ENCODE measurements at places on chromosomes 5 and 9.

- DNase-seq = no peak
Observed at GRCh38 chr9:127091526-127091925, 30.9 kb downstream of the ANGPTL2 start.

GRCh38 chr5:59893429-59894227, at the start of gene PDE4D:
Gene PDE4D (minus strand): TSS chr5:59893726.
- peak; percentile 56 for DNase-seq

DNA sequence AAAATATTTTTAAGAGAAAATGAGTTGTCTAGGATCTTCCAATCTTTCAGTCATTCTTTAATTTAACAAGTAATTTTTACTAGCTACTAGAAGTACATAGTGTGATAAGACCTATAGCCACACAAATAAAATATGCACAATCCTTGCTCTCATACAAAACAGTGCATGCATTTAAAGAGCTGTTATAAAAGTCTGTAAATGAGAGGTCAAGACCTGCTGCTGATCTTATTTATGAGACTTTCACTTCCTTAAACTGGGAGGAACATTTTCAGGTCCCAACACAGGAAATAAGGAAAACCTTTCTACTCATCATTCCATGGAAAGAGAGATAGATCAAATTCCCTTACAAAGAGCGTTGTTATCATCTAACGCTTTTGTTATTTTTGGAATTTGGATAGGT, 54.2 kb upstream of the PAM start:
- no peak for DNase-seq

DNA sequence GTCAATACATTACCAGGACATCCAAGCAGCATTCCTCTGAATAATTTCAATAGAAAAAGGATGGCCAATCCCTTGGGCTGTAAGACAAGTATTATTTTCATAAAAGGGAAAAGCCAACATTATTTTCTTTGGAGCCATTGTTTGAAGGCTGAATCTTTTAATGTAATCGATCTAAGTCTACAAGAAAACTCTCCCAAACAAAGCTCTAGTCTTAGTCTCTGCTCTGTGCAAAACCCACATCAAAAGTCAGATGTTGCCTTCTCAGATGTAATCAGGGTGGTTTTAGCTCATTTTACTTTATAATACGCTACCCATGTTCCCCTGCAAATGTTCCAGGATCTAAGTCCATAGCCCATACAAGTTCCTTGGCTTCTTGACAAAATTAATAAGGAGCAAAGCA, 325.6 kb downstream of the TRPM3 start:
- no peak for DNase-seq

DNA sequence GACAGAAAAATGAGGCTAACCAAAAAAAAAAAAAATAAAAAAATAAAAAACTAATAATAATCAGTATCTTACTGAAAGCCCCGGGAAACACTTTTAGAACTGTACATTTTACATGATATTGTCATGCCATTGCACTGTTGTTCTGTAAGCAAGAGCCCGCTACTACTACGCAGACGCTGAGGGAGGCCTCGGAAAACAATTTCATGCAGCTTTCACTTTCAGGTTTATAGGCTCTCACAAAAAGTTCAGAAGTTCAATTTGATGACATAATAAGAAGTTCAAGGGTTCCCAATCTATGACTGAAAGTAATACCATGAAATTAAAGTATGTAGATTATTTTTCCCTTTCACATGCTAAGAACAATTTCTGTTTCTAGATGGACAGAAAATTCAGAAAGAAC, 318.3 kb upstream of the ITGA1 start:
- DNase-seq = no peak

DNA sequence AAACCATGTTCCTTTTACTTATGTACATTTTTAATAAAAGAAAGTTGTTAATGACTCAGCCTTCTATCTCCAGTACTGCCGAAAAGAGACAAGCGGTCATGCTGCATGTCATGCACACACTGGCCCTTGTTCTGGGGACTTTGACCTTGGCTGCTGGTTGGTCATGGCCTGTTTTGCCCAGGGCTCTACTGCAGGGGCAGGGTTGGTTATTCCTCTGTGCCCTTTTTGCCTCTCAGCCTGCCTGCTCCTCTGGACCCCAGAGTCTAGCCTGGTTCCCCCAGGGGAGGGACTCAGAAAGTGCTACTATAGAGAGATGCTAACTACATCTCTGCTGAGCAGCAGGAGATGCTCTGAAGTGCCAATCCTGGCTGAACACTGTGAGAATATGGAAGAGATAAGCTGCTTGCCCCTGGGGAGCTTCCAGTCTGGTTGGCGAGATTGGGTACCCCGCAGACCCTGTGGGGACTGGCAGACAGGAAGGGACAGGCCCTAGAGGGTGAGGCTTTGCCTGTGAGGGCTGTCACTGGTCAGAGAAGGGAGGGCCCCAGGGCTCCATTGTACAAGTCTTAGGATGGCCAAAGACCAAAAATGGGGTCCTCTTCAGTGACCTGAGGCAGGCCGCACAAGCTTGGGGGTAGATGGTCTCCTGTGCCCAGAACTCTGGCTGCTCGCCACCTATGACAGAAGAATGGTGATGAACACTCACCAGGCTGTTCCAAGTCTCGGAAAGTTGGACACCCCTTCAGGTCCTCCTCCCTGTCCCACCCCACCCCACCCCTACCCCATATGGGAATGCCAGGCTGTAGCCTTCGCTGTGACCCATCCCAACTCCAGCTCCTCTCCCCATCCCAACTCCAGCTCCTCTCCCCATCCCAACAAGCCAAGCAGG, 14.3 kb downstream of the IRF1 start:
- DNase-seq = no peak

- no peak for DNase-seq
Observed at GRCh38 chr5:1783216-1783554, 16.5 kb downstream of the MRPL36 start.

DNA sequence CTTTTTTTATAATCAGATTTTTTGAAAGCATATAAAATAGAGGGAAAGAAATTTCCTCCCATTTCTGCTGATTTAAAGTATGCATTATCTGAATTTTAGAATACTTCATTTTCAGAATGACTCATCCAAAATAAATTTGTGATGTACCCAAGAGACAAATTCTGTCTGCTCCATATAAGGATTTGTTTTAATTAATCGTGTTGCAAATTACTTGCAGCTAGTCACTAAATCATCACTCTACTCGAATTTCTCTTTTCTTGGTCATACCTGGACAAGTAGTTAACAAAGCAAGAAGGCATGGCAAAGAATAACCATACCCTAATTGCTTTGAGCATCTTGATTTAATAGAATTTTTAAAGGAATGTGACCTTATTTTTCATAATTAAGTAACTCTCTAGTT, 284.1 kb upstream of the GRAMD2B start:
- no peak for DNase-seq

- DNase-seq = no peak
Observed at GRCh38 chr9:136160995-136161610, 42.4 kb upstream of the TMEM250 start.

- DNase-seq = no peak
Observed at GRCh38 chr9:89410022-89410421, 87.9 kb downstream of the SEMA4D start.

- DNase-seq = no peak
Observed at GRCh38 chr9:36207546-36208012, 16.9 kb downstream of the CLTA start.

GRCh38 chr9:101571114-101571513, 23.7 kb downstream of the PPP3R2 start:
- DNase-seq = no peak

- DNase-seq = no peak
Observed at GRCh38 chr5:120874081-120874862, 410.2 kb downstream of the PRR16 start.

DNA sequence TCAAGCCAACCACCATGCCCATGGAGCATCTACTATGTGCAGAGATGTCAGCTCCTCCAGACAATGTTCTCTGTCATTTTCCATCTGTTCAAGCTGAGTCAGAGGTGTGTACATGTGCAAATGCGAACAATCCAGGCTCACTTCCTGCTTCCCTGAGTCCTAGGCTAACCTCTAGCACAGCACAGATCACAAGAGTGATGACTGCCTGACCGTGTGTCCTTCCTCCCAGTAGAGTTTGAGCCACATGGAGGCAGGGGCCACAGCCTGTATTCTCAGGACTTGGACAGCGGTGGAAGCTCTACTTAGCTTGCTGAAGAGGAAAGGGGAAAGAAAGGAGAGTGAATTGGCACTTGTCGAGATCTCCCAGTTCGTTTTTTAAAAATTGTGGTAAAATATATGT, 87.2 kb downstream of the KCNIP1 start:
- DNase-seq = no peak

GRCh38 chr5:144428326-144428725, 257.7 kb downstream of the KCTD16 start:
- DNase-seq = no peak

- DNase-seq = no peak
Observed at GRCh38 chr5:54861212-54861894, 124.0 kb downstream of the ESM1 start.

- peak; percentile 19 for DNase-seq
Observed at GRCh38 chr9:107281922-107282667, 984 bp upstream of the RAD23B start.

GRCh38 chr9:21031091-21031807, at the start of gene HACD4:
Gene HACD4 (minus strand): TSS chr9:21031640. CDS start chr9:21031590, 50 bp downstream.
- peak; percentile 18 for DNase-seq

DNA sequence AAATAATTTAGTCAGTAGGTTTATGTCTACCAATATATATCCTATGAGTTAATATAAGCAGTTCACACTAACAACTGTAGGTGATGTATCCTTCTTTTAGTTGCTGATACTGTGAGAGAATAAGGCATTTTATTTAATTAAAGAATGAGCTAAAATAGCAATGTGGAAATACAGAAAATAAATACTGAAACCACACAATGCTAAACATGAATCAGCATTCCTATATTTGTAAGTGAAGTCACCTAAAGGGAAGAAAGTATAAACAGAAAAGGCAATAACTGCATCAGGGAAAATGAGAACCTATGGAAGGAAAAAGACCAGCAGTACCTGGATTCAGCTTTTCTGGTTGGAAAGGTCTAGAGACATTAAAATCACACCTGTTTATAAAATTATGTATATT, 336.0 kb downstream of the PDE4D start:
- no peak for DNase-seq

DNA sequence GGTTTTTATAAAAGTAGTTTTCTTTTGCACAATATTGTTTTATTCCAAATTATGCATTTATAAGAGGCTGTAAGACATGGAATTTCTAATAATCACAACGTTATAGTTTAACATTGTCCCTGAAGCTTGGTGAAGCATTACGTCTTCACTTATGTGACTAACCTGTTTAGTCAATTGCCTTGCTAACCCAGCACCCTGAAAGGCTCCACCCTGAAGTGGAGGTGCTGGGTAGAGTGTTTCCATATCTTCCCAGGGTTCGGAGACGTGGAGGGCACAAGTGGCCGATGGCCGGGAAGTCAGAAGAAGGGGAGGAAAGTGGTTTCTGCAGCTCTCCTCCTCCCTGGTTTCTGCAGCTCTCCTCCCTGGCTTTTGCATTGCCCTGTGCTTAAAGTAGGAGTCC, 83.4 kb downstream of the TRIO start:
- no peak for DNase-seq

- no peak for DNase-seq
Observed at GRCh38 chr5:34498572-34498971, 157.6 kb upstream of the RAI14 start.

DNA sequence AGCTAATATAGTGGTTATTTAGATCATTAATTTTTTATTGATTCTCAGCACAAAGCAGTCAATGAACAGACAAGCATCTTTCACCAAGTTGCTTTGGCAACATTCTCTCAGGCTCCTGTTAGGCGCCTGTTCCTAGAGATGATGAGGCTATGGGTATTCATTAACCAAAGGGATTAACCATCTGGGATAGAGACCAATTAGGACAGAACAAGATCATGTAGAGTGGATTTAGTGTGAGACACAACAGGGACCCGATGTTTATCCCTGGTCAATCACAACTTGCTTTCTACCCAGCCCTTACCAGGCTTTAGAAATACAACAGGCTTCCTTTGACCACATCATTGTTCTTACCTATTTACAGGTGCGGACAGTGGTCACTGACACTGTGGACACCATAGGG, 82.2 kb downstream of the PJA2 start:
- DNase-seq = no peak

- no peak for DNase-seq
Observed at GRCh38 chr5:171323806-171324632, 15.0 kb downstream of the TLX3 start.

DNA sequence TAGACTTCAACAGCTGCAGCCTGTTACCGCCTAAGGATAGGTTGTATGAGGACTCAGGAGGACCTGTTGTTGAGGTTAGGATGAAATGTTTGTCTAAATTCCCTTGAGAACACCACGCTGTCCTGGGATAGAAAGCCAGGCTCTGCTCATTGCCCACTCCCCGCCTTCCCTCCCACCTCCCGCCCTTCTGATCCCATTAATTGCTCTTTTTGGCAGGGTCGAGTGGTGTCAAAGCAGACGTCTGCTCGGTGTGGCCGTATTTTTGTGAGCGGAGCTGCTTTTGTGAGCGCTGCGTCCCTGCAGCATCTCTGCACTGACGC, 62.3 kb downstream of the SPATA31C2 start:
- DNase-seq = no peak

- DNase-seq = no peak
Observed at GRCh38 chr5:142829801-142830220, 59.6 kb downstream of the ARHGAP26 start.

DNA sequence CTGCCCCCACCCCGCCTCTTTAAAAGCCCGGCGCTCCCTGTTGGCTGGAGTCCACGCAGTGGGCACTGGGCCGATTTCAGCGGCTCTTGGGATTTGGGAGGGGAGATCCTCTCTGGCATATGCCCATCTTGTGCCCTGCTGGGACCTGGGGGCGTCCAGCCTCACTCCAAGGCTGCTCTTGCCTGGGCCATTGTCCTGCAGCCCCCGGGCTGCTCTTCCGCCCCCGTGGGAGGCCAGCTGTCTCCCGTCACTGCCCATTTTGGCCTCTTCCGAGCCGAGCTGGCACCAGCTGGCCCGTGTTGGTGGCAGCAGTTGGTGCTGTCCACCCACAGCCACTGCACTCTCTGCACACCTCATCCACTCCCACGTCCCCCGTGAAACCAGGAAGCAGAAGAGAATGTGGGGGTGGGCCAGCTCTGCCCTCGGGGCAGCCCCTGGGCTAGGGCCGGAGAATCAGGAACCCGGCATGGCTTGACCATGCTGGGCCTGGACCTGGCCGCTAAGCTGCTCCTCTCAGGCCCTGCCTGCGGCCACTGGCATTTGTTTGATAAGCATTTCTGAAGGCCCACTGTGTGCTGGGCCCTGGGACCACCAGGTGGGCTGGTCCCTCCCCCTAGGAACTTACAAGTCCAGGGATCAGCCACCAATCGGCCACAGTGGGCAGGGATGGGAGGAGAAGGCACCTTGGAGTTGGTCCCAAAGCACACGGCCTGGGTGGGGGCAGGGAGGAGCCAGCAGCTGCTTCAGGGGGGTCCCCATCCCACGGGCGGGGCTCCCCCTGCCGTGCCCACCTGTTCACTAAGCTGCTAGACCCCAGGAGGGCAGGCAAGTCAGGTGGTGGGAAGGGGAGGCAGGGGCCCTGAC, 2.2 kb downstream of the C8G start:
- no peak for DNase-seq

- DNase-seq = no peak
Observed at GRCh38 chr5:97501965-97502305, 318.9 kb upstream of the RIOK2 start.
